ENCODE measurements at places on chromosomes 3 and 15. TPM values are rescaled to one million over a fixed set of nuclear protein-coding genes. Genes with fewer than 3 reads are reported as not detected.

- no peak for DNase-seq
Measured at GRCh38 chr15:88690331-88690730, 51.5 kb downstream of the ISG20 start.

DNA sequence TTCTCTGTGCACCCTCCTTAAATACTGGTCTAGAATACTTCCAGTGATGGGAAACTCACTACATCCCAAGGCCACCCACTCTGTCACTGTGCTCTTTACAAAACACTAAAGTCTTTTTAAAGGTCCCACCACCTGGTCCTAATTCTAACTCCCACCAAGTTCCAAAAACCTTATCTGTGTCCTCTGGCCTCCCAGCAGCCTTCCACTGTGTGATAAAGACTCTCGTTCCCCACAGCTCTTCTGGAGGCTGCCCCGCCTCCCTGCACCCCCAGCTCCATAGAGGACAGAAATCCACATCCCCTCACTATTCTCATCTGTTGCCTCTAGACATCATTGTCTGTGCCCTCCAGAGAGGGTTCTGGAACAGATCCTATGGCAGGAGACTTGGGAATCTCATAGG lies 276.4 kb downstream of the FAM43A start:
- DNase-seq, result no peak

The TMEM44 gene
- total RNA-seq, result 5.7 TPM

- DNase-seq, result no peak
Measured at GRCh38 chr15:56724232-56724631, 9.1 kb downstream of the ZNF280D start.

- no peak for DNase-seq
Measured at GRCh38 chr3:65597226-65597951, 441.3 kb downstream of the MAGI1 start.

DNA sequence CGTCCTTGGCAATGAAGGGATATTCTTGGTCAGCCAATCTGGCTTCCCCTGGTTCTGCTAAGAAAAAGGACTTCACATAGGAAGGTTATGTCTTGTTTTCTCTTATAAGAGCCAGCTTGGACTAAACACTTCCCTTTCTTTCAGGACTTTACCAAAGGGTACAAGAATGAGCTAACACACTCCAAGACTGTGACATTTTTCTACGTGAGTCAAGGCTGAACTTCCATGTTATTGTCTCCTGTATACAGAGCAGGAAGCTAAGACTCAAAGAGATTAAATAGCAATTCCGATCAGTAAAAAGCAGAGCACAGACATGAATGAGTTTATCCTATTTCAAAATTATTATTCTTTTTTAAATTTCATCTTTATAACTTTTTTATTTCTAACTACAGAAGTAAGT lies 63.3 kb upstream of the STT3B start:
- DNase-seq, result no peak

DNA sequence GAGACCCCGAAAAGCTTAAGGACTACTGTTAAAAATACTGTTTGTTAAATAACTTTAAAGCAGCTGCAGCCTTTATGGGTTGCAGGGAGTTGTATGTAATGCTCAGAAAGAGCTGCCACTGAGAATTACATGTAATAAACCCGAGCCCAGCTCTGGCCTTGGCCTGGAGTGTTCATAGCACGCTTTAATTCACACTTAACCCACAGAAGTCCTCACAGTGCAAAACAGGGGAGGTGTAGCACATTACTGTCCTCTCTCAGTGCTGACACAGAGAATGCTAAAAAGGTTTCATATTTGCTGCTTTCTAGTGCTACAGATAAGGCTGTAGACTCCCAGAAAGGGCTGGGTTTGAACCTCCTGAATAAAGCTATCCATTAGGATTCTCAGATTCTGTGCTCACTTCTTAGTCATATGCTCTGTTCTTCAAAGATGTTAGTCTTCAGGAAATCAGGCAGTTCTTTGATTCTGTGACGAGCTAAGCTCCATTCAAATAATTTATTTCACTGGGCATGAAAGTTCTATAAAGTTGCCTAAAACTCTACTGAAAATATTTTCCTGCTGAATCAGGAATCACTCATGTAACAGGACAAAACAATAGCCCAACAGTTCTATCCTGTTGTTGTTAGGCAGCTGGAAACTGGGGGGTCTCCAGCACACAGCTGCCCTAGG lies 108.0 kb downstream of the SENP2 start:
- DNase-seq, result no peak

GRCh38 chr3:192494174-192494573 lies 233.2 kb downstream of the FGF12 start:
- no peak for DNase-seq

- no peak for DNase-seq
Measured at GRCh38 chr3:115632026-115632425, 8.7 kb downstream of the GAP43 start.

- DNase-seq, result no peak
Measured at GRCh38 chr3:150874666-150875219, 30.5 kb downstream of the MINDY4B start.

The ISLR gene
- 16.2 TPM for total RNA-seq

The RPSA gene
- total RNA-seq, result 333 TPM

DNA sequence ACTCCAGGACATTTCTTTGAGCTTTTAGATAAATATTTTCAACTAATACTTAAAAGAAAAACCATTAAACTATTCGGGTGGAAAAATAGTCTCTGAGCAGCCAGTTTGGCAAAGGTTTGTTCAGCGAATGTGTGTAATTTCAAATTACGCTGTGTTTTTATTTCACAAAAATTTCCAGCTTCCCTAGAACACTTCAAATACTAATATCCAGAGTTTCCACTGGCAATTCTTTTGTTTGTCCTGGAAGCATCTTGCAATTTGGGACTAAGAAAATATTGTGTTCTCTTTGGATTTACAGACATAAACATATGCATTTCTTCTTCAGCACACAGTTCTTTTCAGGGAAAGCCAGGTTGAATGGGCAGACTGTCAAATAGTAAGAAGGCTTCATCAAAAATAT lies 61.9 kb downstream of the MDFIC2 start:
- DNase-seq, result no peak

Measured in cardiac septum (tissue), 1 donor.